ENCODE measurements at places on chromosomes 13 and 19.

DNA sequence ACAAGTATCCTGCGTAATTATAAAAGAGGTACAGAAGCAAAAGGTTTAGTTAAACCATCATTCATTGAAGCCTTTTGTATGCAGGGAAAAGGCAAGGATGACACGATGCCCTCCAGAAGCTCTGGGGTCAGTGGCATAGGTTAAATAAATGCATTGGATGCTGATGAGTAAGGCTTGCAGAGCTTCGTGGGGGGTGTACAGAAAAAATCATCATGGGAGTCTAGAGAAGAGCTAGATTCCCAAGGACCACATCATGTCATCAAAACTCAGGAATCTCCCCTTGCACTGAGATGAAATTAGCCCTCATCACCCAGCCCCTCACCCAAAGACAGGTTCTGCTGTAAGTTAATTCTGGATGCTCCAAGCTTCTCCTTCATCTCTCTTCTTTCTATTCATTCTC is 8.3 kb downstream of the FPR1 start:
- DNase-seq: no peak

GRCh38 chr19:5037936-5038335 is 69.0 kb downstream of the KDM4B start:
- no peak for DNase-seq

- no peak for DNase-seq
Observed at GRCh38 chr19:6773323-6773931, 919 bp downstream of the VAV1 start.

- no peak for DNase-seq
Observed at GRCh38 chr13:110444226-110444653, 117.3 kb downstream of the RAB20 start.

GRCh38 chr13:76976490-76976889 is 15.4 kb upstream of the CLN5 start:
- DNase-seq: no peak

DNA sequence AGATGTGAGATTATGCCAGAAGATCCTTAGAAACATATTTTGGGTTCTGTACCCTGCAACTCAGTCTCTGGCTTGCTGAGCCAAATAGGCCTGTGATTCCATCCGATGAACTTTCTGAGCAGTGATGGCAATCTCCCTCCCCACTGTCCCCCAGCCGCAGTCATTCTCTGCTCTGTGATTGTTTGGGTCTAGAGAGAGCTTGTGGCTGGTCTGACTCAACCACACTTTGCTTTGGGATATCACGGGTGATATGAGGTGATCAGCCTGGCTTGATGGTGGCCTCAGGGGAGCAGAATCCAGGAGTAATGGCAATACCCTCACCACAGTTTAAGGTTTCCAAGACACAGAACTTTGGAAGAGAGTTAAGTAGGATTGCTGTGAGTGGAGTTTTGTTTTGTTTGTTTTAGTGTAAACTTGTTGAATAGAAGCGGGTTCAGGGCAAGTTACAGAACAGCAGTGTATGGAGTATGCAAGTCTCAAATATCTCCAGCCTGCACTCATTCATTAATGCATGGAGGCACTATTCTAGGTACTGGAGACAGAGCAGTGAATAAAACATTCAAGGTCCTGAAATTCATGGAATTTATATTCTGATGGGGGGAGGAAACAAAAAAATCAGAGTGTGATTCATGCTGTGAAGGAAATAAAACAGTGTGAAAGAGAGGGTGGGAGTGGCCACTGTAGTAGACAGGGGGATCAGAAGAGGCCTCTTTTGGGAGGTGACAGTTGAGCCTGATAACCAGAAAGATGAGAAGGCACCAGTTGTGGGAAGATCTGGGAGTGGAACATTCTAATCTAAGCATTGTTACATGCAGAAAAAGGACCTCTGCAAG is 5.3 kb downstream of the SAMD4B start:
- DNase-seq: no peak

DNA sequence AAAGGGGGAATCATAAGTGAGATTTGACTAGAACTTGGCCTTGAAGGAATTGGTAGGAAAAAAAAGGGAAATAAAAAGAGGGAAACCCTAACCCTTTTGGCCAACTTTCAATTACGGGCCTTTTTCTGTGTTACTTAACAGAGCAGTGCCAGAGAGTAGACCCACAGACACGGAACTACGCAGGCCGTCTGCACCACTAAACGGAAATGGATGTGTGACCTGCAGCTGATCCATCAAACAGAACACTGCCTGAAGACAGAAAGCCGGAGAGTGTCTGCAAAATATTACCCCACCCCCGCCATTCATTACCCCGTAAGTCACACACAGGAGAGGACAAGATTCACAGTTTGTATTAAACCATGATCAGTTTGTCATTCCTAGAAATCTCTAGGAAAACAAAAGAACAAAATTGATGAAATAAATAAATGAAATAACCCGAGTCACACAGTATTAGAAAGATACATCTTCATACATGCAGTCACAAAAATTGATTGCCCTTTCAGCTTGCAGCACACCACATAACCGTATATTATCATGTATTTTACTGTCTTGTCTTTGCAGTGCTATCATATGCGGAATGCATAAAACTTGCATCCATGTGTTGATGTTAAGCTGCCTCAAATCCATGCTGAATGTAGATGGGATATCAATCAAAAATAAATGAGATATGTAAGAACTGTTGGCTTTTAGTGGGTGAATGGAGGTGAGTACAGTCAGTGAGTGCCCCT is 424.7 kb downstream of the IRS2 start:
- DNase-seq: no peak
